ENCODE measurements at places on chromosomes 2 and 18.

GRCh38 chr2:187405921-187406320 is 42.1 kb downstream of the CALCRL start:
- DNase-seq, result no peak

- no peak for DNase-seq
Measured at GRCh38 chr2:40716879-40717278, 265.0 kb upstream of the SLC8A1 start.

DNA sequence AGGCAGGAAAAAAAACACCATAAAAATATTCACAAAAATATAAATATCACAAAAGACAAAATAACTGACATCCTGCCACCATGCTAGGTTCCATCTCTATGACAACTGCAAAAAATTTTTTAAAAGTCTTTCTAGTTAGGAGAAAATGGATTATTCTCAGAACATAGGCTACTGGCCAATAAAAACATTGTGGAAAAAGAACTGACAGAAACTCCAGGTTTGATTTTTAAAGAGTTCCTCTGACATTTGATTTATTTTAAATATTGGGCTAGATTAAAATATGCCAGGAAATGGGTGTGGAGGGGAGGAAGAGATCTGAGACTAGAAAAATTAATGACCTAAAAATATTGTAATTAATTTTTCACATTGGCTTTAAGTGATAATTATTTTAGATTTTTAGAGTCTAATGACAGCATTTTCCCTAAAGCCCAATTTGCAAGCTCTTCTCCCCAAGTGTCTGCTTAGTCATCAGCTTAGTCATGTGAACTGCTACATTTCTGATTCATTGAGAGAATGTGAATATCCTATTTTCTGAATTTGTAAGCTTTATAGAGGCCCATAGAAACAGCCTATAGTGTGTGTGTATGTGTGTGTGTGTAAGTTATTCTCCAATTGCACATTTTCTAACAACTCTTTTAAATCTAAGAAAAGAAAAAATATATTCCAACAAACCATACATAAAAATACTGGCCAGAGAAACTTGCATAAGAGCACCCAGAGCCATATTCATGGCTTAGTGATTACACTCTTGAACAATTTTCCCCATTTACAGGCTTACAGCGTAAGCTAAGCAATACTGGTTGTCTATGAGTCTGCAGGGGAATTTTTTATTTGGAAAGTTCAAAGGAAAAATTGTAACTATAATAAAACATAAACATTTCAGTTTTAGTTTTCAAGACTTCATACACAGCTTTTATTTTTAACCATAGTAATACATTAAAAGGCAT is 48.4 kb downstream of the TMEFF2 start:
- DNase-seq, result no peak

DNA sequence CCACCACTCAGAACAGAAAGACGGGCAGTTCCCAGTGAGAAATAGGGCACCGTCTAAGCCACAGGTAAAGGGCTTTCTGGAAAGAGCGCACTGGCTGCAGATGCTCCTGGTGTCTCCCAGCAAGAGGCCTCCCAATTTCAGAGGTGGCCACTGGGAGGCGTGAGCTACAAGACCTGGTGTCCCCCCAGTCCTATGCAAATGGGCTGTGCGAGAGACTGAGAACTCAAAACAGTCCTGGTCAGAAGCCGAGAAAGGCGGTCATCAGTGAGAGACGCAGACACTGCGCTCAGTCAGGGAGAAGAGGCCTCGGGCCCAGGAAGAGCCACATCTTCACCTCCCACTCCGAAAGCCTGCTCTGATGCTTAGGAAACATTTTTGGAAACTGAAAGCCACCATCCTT is 179.5 kb downstream of the EIPR1 start:
- DNase-seq, result no peak

- peak; percentile 31 for DNase-seq
Measured at GRCh38 chr2:170163411-170164065, 14.4 kb upstream of the MYO3B start.

DNA sequence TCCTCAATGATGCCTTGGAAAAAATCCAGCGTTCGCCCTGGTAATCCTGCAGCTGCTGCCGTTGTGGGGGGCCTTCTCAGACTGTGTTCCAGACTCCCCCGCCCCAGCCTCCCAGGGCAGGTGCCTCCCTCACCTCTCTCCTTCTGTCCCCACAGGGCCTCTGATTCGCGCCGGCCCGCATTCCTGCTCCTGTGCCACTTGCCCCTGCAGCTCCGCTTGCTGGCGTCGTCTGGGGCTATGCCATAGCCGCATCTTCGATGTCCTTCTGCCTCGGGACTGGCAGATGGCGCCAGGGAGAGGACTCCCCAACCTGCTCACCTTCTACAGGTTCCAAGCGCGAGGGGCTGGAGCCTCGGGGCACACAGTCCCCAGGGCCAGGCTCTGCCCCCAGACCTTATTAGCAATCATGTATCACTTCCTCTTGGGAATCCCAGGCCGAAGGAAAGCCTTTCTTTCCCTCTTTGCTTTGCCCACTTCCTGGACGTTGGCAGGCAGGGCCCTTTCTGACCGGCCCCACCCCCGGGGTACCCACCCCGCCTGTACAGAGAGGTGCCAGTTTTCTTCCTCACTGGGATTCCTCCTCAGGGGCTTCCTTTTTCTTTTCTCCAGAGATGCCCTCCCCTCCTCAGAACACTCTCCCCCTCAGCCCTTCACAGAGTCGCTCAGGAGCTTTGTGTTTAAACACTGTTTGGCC is 4.4 kb downstream of the SPATA3 start:
- DNase-seq, result no peak

DNA sequence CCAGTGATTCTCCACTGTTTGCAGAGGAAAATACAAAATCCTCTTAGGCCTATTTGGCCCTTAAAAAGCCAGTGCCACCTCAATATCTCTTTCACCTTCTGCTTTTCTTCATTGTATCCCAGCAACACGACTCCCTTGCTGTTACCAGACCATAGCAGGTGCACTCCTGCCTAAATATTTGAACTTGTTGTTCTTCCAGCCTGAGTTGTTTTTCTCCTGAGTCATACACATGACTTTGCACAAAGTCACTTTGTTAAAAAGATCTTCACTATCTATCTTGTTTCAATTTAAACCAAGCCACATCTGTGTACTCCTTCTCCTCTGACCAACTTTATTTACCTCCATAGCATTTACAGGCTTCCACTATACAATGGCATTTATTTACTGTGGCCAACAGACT is 103.6 kb downstream of the LRRTM4 start:
- no peak for DNase-seq

DNA sequence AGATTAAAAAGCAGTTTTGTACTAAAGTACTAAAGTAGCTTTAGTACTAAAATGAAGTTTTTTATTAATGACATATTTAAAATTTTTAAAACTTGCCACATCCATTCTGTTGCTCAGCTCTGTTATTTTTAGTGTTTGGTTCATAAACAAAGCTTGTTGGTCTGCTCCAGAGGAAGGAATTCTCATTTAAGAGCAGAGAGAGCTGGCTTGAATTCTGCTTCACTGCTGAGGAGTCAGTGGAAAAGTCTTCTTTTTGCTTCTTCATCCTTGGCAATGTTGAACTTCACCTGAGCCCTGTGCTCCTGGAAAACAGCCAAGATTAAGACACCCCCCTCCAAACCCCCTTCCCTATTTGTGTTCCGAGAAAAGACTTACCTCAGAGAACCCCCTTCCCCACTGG is 40.6 kb downstream of the TMEM87B start:
- no peak for DNase-seq

- no peak for DNase-seq
Measured at GRCh38 chr18:23968638-23969604, 45.6 kb upstream of the TTC39C start.

DNA sequence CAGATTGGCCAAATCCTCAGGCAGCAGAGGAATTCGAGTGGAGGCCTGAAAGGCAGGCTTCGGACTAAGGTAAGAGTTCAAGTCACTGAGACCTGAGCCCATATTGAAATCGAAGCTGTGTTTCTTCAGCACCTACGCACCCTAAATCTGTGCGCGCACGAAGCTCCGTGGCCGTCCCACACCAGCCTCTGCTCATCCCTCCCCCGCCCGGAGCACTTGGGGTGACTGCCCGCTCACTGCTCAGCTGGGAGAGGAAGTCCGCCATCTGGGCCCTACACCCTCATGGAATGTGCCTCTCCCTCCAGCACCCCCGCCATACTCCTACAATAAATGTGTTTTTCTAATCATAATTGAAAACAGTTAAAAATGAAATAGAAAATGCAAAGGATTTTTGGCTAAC is 734.5 kb downstream of the GALR1 start:
- no peak for DNase-seq

Data from NCI-H1092 treated with DMSO at 0.1 percent for 48 hours (cell line).